Transverse colon (tissue), 4 donors: ENCODE measurements at places on chromosomes 6 and 20.

DNA sequence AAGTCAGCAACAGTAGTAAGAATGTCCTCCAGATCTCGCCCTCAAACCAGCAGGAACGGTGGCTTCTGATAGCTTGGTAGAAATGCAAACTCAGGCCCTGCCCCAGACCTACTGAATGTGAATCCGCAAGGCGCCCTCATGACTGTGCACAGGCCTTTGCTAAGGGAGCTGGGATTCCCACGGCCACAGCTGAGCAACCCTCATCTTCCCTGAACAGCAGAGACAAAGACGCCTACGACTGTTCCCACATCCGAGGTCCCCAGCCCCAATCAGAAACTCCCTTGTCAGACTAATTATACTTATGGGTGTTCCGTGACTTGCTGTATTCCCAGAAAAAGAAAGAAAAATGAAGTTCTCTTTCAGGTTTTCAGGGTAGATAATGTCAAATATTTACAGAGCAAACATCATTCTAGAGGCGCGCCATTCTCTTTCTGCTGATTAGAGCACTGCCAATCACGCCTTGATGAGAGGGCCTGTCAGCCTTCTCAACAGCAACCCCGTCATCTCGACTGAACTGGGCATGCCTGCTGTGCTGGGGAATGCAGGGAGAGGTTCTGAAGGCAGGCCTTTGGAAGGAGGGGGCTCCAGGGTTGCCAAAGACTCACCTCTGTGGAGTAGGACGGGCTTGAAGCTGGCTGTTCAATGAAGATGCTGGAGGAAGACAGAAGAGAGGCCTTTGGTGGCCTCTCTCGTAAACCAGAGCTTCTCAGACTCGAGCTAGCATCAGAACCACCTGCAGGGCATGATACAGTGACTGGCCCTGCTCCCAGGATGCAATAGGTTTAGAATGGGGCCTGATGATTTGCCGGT lies 79.9 kb downstream of the ZNF217 start:
- DNase-seq, result peak; percentile 19

DNA sequence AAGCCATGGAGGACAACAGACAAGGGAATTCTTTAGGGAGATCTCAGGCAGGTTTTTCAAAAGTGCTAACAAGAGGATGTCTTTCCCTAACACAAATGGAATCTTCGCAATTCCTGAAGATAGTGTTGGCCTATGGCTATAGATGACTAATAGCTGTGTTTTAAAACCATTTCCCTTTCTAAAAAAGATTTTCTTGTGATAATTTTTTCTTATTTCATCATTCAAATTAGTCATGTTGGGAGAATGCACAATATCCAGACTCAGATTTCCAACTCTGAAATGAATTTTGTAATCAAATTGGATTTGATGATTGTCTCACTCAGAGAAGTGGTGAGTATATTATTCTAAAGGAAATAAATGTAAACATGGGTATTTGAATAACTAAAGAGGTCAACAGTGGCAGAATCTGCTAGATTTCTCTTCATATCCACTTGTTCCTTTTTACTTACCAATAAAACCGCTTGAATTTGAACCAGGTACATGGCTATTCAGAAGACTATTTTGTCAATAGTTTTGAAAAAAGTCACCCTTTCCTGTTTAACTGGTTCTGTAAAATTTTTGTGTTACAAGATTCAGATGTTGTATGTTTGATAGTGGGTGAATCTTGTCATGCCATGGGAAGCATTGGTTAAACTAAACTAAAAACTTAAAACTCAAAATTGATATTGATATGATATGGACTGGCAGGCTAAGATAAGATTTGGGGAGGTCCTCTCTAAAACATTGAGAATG lies 1223.7 kb upstream of the EYS start:
- DNase-seq, result no peak

GRCh38 chr6:56043076-56043475 lies 167.7 kb upstream of the BMP5 start:
- no peak for DNase-seq

GRCh38 chr6:155850408-155850841 lies 394.8 kb upstream of the NOX3 start:
- DNase-seq, result no peak

DNA sequence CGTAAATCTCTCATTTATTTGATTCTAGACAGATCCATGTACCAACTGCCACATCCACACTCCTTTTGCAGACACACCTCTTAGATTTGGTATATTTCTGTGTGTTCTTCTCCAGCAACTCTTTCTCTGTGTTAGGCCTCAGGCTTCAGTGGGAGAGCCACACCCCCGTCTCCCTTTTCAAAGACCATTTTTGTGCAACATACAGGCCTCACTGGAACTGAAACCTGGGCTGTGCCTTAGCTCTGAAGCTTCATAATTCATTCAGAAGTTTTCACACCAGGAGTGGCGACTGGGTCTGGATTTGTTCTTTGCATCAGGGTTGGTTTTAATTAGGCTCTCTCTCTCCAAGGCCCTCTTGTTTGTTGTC lies 170.2 kb downstream of the THBS2 start:
- DNase-seq, result no peak
